ENCODE measurements at places on chromosomes 2 and 18. TPM values are rescaled to one million over a fixed set of nuclear protein-coding genes. Genes with fewer than 3 reads are reported as not detected.

The PLEK gene
- total RNA-seq, result 0.11 TPM

The STRN gene
- total RNA-seq, result 34.3 TPM

The SRD5A2 gene
- total RNA-seq, result not detected

The CRYGC gene
- not detected for total RNA-seq

The SLC5A7 gene
- not detected for total RNA-seq

The POTEC gene
- total RNA-seq, result not detected

The REG1B gene
- not detected for total RNA-seq

The RBM44 gene
- 0.33 TPM for total RNA-seq

The UGT1A9 gene
- not detected for total RNA-seq

The KIAA2012 gene
- total RNA-seq, result not detected

The NT5C1B gene
- not detected for total RNA-seq

The HRH4 gene
- total RNA-seq, result not detected

The RAB6D gene
- total RNA-seq, result 0.07 TPM

The ZNF519 gene
- total RNA-seq, result 2.3 TPM

The TRIM54 gene
- not detected for total RNA-seq

The LIPG gene
- total RNA-seq, result 57.5 TPM

The IL1F10 gene
- total RNA-seq, result not detected

The TFPI gene
- total RNA-seq, result 243 TPM

The STON1 gene
- total RNA-seq, result 10.5 TPM

The TBR1 gene
- 0.04 TPM for total RNA-seq

The GAREM2 gene
- total RNA-seq, result 0.92 TPM

The ZNF236 gene
- 5.5 TPM for total RNA-seq

The DNAJC5G gene
- not detected for total RNA-seq

The FOXI3 gene
- not detected for total RNA-seq

The STARD6 gene
- total RNA-seq, result 0.33 TPM

The OTX1 gene
- 0.33 TPM for total RNA-seq

The C1GALT1C1L gene
- 0.20 TPM for total RNA-seq

The GAL3ST2 gene
- not detected for total RNA-seq

The PLCD4 gene
- total RNA-seq, result 1.6 TPM

The CRYGD gene
- not detected for total RNA-seq

The UGT1A8 gene
- not detected for total RNA-seq

Data from pulmonary artery endothelial cell (primary cell).